A549 treated with ZK216348 at 1 μM for 4 hours (cell line): ENCODE measurements at places on chromosomes 6 and 20. TPM values are rescaled to one million over a fixed set of nuclear protein-coding genes. Genes with fewer than 3 reads are reported as not detected.

OR12D3 gene
- total RNA-seq: not detected in 5 replicates

CD24 gene
- total RNA-seq: 217 to 292 TPM (median 287 TPM) in 5 replicates

APMAP gene
- total RNA-seq: 145 to 179 TPM (median 170 TPM) in 5 replicates

OR2H2 gene
- not detected in 5 replicates for total RNA-seq

RFX6 gene
- not detected in 5 replicates for total RNA-seq

CNKSR3 gene
- 4.7 to 6.4 TPM (median 5.5 TPM) in 5 replicates for total RNA-seq

PMEPA1 gene
- total RNA-seq: 159 to 471 TPM (median 396 TPM) in 5 replicates

CD93 gene
- total RNA-seq: not detected in 5 replicates

VNN1 gene
- 0.04 to 0.09 TPM (median 0.07 TPM) in 5 replicates for total RNA-seq
